Pericardium fibroblast (primary cell): ENCODE measurements at places on chromosomes 4 and X. TPM values are rescaled to one million over a fixed set of nuclear protein-coding genes. Genes with fewer than 3 reads are reported as not detected.

EGFL6 gene
- total RNA-seq: 0.82 TPM in 1 of 2 replicates, not detected in the other

FAM3A gene
- total RNA-seq: 41.6 and 42.7 TPM in 2 replicates

CFAP99 gene
- not detected in 2 replicates for total RNA-seq

ZDHHC15 gene
- 0.12 TPM in 1 of 2 replicates, not detected in the other for total RNA-seq

GABRE gene
- total RNA-seq: 20.4 and 26.0 TPM in 2 replicates

CXCL11 gene
- total RNA-seq: not detected in 2 replicates

EREG gene
- total RNA-seq: under 0.01 and 0.12 TPM in 2 replicates

CNKSR2 gene
- total RNA-seq: 0.12 TPM in 1 of 2 replicates, not detected in the other

PITX2 gene
- 20.3 and 22.5 TPM in 2 replicates for total RNA-seq

UNC5C gene
- total RNA-seq: 0.26 and 0.58 TPM in 2 replicates

LDB2 gene
- total RNA-seq: 3.0 and 16.0 TPM in 2 replicates

CSAG1 gene
- total RNA-seq: not detected in 2 replicates

UBE2K gene
- total RNA-seq: 11.9 and 44.5 TPM in 2 replicates

RBM47 gene
- 2.2 and 2.6 TPM in 2 replicates for total RNA-seq

SLC10A4 gene
- total RNA-seq: 0.12 TPM in 1 of 2 replicates, not detected in the other

GPM6B gene
- 28.6 and 28.8 TPM in 2 replicates for total RNA-seq

GK gene
- 1.4 and 5.5 TPM in 2 replicates for total RNA-seq

VCX3B gene
- not detected in 2 replicates for total RNA-seq

MAGEA2 gene
- not detected in 2 replicates for total RNA-seq

FAM9A gene
- total RNA-seq: not detected in 2 replicates

MSANTD1 gene
- total RNA-seq: not detected in 2 replicates

NCAPG gene
- total RNA-seq: 0.70 and 4.8 TPM in 2 replicates

MUC7 gene
- total RNA-seq: not detected in 2 replicates

OTUD6A gene
- total RNA-seq: not detected in 2 replicates

MAGEA9B gene
- total RNA-seq: not detected in 2 replicates

MFAP3L gene
- total RNA-seq: 0.23 and 4.9 TPM in 2 replicates

VCX gene
- not detected in 2 replicates for total RNA-seq

GRID2 gene
- total RNA-seq: 1.4 TPM in 1 of 2 replicates, not detected in the other

MAOA gene
- 105 and 112 TPM in 2 replicates for total RNA-seq

MAGED4 gene
- 40.2 and 66.0 TPM in 2 replicates for total RNA-seq

QDPR gene
- 5.3 and 7.3 TPM in 2 replicates for total RNA-seq

YY2 gene
- total RNA-seq: 0.70 and 1.8 TPM in 2 replicates
